ENCODE measurements at places on chromosomes 3 and 15.

DNA sequence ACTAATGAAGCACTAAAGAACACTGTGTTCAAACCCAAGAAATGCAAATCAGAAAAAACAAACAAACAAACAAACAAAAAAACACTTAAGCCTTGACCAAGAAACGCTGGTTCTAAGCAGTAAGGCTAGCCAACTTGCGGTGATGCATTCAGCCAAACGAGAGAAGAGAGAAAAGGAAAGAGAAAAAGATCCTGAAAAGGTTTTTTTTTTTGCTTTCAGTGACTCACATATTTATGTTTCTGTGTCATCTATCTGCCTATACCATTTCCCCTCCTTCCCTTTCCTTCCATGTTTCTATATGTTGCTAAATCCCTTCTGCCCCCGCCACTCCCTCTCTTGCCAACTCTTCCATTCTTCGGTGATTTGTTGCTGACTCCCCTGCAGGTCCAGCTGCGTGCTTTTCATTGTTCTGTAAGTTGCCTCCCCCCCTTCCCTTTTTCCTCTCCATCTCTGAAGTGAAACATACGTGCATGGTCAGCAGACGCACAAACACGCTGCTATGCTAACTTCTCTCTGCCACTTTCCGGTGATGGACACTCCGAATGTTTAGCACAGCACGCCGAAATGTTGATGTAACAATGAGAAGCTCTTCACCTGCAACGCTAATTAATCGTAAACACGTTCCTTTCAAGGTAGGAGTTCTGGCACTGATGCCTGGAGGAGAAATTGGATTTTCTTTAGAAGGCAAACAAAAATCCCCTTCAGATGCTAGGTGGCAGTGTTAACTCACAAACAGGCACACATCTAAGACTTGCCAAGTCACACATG lies 154.4 kb downstream of the TUSC7 start:
- no peak for DNase-seq

DNA sequence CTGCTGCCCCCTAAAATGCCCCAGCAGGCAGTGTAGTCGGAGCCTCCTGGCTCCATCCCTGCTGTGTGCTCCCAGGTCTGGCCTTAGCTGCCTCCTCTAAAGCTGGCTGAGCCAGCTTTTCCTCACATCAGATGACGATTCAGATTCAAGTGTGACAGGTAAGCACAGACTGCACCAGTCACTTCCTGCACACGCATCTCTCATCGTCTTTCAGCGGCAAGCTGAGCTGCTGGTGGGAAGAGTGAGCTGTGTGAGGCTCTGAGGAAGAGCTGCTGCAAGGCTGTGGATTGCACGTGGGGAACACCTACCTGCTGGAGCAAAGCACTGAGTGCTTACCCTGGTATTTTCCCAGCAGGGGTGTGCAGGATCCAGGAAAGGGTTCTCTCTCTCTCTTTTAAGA lies 88.4 kb upstream of the RPL32 start:
- DNase-seq = no peak

DNA sequence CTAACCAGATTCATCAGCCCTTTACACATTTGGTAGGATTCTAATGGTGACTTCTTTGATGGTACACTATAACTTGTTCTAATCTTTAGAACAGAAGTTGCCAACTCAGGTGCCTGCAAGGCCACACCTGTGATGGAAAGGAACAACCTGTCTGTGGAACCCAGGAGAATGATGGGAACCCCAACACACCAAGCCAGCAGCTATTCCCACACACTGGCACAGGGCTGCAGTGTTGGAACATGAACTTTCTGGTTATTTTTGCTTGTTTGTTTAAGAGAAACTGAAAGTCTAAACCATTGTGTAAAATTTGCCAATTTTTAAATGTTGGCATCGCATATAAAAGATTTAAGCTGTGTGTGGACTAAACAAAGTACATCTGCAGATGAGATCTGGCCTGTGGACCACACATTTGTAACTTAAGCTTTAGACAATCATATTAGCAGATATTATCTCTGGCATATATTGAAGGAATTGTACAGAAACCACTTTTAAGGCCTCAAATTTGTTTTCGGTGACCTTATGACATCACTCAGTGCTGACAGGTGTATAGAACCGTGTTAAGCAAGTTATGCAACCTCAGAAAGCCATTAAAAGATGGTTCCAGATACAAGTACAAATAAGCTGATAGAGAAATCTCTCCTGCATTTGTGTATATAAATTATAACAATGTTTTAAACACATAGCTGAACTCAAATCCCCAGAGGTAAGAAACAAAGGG lies 242.9 kb downstream of the SLC9A9 start:
- DNase-seq = no peak

GRCh38 chr3:31911643-31912042 lies 69.4 kb downstream of the OSBPL10 start:
- DNase-seq = no peak

- DNase-seq = no peak
Measured at GRCh38 chr15:78450285-78450858, 12.4 kb downstream of the IREB2 start.

DNA sequence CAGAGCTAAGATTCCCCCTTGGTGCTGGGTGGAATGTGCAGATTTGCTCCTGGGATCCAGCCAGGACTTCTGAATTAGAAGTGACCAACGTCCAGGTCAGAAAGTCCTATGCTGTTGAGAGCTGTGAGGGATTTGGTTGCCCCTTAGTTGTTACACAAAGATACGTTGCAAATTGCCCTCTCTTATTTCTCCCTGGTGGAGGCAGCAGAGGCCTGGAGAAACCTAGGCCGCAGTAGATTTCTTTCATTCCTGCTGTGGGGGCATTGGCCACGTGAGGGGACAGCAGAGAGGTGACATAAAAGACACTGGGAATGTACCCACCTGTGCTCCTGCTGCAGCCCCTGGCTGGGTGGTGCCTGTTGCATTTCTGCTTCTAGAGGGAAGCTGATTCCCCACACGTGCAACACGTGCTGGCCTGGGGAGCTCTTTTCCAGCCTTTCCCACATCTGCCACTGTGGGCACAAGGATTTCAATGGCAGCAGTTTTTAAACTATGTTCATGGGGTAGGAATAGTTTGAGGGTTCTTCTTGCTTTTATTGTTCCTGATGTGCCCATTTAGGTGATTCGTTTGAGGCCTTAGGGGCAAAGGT lies 65.7 kb downstream of the SYNM start:
- no peak for DNase-seq

GRCh38 chr3:87354398-87354797 lies 78.0 kb upstream of the POU1F1 start:
- DNase-seq = no peak

DNA sequence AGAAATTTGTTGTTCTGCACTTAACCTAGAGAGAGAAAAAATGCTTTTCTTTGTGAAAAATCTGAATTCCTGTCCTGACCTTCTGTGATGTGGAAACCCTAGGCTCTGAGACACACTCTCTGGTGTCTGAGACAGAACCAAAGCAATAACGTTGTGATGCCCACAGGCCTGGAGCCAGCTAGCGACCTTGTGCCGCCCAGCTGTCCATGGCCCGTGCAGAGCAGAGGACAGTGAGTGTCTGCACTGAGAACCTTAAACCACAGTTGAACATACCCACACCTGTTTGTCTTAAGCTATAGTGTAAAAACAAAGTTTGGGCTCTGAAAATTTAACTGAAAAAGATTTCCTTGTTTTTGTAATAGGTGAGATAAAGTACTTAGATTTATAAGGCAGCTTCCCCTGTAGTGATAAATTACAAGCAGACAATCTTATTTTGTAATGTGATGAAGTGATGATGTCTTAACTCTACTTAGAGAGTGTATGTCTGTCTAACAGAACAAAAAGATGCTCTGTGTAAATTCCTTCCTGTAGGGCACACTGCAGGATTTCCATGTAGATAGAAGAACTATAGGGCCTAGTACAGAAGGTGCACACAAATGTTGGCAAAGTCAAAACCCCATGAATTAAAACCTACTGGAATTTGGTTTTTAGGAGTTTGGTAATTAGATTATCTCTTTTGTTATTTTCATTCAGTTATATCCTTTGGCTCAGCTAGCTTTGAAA lies 62.7 kb downstream of the SNRK start:
- no peak for DNase-seq

DNA sequence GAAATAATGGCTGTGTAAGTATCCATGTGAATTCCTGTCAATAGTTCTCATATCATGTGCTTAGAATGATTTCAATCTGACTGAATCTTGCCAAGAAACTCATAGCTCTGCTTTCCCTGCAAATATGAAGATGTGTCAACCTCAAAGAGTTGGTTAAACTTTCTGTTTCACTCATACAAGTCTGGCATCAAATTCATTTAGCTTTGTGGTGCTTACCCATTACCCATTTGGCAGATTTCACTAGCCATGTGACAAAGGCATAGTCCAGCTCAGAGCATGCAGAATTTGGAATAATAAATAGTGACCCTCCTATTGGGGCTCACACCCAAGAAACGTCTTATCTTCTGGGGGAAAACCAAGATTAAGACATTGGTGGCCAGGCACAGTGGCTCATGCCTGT lies 256.6 kb upstream of the TPRG1 start:
- no peak for DNase-seq

DNA sequence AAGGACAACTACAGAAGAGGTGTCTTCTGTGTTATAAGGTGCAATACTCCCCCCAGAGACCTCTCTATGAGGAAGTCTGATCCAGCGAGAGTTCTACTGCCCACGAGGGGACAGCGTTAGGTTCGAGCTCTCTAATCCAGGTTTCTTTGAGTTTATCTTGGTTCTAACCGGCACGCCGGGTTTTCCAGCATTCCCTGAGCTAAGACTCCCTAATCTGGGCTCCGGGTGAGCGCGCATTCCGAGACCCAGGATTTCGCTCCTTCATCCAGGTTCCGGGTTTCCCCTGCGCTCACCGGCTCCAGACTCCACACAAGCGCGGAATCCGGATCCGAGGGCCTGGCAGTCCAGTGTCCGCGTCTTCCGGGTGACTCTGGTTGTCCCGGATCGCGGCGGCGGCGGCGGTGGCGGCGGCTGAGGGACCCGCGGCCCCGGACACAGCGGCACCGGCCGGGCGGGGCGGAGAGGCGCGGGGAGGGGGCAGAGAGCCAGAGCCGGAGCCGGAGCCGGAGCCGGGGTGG lies at the start of gene ZNF609:
ZNF609 (plus strand) TSS at position 373 of the 518 bp plus-strand sequence. CDS start 38,842 bp downstream, outside the sequence.
- DNase-seq = peak; percentile 90

- DNase-seq = no peak
Measured at GRCh38 chr15:92745845-92746271, 90.3 kb upstream of the FAM174B start.

DNA sequence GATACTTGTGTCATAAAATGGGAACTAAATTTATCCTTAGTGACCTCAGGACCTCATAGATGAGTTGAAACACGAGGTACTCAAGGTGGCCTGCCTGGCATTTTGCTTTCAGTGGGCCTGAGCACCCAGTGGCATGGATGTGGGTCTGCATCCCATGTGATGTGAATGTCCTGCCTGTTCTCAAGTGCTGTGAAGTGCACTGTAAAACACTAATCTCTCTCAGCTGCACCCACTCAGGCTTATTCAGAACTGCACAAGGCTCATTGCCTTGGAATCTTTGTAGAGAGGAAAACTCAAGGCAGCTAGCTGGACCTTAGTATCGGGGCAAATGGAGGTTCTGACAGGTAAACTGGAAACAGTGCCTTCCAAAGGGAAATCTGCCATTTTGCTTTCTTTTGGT lies 767.0 kb downstream of the TUSC7 start:
- no peak for DNase-seq

GRCh38 chr3:13588993-13589392 lies 40.1 kb downstream of the FBLN2 start:
- DNase-seq = no peak

GRCh38 chr3:20905210-20905805 lies 719.3 kb upstream of the SGO1 start:
- DNase-seq = no peak

DNA sequence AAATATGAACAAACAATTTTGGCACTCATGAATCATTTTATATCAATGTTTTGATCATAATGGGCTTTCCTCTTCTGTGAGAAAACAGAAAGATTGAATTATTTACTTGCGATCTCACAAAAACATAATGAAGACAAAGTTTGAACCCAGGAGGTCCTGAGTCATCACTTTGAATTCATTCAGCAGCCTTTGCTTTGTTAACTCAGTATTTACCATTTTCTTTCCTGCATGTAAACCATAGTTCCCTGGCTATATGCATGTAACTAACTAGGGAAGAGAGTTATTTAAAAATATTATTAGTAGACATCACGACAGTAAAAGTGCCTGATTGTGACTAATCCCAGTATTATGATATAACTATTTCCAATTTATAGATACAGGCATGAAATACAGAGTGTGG lies 1026.2 kb downstream of the PLOD2 start:
- no peak for DNase-seq

GRCh38 chr3:29065211-29065785 lies 215.6 kb upstream of the RBMS3 start:
- DNase-seq = no peak

- DNase-seq = no peak
Measured at GRCh38 chr3:113507501-113508067, 7.4 kb downstream of the SPICE1 start.

GRCh38 chr3:183536238-183536880 lies 19.1 kb downstream of the KLHL6 start:
- no peak for DNase-seq

DNA sequence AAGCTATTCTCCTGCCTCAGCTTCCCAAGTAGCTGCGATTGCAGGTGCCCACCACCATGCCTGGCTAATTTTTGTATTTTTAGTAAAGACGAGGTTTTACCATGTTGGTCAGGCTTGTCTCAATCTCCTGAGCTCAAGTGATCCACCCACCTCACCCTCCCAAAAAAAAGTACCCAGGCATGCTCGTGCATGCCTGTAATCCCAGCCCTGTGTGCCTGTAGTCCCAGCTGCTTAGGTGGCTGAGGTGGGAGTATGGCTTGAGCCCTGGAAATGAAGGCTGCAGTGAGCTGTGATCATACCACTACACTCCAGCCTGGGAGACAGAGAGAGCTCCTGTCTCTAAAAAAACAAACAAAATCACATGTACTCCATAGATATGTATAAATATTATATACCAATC lies 176.5 kb downstream of the SOX2 start:
- no peak for DNase-seq

DNA sequence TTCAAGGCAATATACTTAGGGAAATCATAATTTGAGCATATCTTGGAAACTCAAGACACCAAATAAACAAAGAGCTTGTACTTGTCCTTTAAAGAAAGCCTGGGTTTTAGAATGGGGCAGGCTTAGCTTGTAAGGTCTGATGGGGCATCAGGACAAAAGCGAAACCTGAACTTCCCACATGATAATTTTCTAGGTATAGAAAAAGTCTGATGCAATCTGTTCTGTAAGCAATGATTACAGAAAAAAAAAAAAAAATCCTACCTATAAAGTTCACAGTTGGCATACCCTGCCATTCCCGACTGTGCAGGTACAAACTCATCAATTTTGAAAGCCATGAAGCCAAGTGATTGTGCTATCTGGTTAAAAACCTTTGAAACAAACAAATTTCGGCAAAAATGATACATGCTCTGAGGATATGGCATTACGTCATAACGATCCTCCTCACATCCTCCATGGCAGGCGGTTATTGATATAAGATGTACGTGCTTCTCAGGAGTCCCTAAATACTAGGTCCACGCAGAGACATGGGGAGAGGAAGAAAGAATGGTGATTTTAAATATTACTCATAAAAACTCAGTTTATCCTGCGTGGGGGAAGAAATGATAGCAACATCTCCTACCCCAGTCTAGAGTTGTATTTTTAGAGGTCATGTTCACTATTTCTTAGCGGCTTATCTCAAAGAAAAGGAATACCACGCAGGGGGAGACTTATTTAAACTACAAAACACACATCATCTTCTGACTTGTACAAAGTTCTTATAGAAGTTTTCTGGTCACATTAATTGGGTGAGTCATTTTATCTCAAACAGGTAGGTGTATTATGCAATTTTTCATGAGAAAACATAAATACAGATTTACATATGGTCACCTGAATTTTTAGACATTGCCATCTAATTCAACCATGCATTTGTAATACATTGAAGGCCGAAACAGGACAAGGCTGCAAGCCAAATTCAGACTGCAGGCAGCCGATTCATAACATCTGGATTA lies 27.0 kb downstream of the MB21D2 start:
- DNase-seq = no peak

Measured in D721Med (cell line).